ENCODE measurements at places on chromosomes 13 and 19.
A peak's percentile ranks its signal among the peaks of the same experiment; 100 is the strongest.

DNA sequence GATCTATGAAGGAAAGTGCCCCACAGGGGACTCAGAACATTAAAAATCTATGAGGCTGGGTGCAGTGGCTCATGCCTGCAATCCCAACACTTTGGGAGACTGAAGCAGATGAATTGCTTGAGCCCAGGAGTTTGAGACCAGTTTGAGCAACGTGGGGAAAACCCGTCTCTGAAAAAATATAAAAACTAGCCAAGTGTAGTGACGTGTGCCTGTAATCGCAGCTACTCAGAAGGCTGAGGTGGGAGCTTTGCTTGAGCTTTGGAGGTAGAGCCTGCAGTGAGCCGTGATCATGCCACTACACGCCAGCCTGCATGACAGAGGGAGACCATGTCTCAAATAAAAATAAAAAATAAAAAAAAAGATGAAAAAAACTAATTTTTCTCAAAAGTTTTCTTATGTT, 1070.6 kb downstream of the PCDH9 start:
- no peak for DNase-seq

DNA sequence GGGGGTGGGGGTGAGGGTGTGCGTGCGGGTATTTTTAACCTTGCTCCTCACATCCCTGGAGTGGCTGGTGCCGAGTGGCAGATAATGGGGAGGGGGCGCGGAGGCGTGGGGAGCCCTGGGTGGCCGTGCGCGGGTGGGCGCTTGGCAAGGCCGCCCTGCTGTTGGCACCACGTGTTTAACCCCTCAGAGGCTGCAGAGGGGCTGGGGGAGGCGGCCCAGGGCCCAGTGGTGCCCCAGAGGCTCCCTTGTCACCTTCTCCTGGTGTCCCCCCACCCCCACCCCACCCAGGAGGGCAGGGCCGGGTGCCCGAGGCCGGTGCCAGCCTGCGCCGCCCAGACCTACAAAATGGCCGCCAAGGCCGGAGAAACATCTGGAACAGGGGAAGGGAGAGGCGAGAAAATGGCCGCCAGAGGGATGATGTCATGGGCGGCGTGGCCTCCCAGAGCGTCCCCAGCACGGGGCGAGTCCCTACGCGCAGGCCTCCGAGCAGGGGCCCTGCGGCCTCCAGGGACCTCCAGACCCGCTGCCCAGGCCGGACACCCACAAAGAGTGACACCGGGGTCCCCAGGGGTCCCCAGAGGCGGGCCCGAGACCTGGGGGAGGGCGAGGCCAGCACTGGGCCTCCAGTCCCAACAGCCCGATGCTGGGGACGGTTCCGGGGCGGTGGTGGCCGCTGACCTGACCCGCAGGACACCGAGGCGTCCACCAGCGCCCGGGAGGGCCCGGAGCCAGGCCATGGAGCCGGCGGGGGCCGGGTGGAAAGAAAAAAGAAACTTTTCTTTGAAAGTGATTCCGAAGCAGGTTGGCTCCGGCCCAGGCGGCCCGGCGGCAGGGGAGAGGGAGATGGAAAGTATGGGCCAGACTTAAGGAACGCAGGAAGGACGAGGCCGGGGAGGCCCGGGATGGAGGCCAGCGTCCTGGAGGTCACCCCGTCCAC, 38.2 kb downstream of the NFIC start:
- DNase-seq = no peak

GRCh38 chr19:30557212-30557611, 185.0 kb downstream of the ZNF536 start:
- no peak for DNase-seq

- no peak for DNase-seq
Observed at GRCh38 chr13:24075137-24075975, 85.2 kb upstream of the SPATA13 start.

- DNase-seq = peak; percentile 48
Observed at GRCh38 chr19:6481541-6482342, at the start of gene DENND1C. Gene DENND1C (minus strand): TSS chr19:6481787. CDS start chr19:6481695, 92 bp downstream.

DNA sequence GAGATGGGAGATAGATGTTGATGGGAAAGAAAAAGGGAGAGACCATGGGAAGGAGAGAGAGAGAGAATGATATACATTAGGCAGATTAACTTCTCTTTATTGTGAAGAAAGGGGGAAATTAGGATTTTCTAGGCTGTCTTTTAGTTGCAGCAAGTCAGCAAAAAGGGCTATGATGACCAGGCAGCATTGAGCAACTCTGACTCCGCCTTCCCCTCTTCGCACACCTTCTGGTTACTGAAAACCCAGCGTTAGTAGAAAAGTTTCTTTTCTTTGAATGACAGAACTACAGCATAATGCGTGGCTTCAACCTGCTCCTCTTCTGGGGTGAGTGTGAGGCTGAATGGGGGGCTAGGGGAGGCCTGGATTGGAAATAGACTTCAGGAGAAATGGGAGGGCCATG, at the start of gene ADGRE1:
TSS of gene ADGRE1 (plus strand) at position 264 of the 400 bp plus-strand sequence. CDS start at position 294, 30 bp downstream.
- no peak for DNase-seq

DNA sequence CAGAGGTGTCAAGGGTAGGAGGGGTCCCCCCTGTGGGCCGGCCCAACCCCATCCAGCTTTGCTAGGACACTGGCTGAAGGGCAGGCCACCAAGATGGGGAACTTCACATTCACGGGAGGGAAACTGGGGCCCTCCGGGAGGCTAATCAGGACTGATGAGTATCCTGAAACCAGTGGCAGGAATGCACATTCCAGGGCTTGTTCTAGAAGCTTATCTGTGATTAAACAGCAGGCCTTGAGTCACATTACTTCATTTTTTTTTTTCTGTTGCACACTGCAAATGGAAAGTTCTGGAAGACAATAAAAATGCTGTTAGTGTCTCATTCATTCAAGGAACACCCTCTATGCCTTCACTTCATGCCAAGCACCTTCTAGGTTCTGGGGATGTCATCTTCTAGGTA, 15.5 kb upstream of the SIGLEC11 start:
- DNase-seq = no peak

- DNase-seq = no peak
Observed at GRCh38 chr19:13024951-13025697, 29.8 kb downstream of the NFIX start.

DNA sequence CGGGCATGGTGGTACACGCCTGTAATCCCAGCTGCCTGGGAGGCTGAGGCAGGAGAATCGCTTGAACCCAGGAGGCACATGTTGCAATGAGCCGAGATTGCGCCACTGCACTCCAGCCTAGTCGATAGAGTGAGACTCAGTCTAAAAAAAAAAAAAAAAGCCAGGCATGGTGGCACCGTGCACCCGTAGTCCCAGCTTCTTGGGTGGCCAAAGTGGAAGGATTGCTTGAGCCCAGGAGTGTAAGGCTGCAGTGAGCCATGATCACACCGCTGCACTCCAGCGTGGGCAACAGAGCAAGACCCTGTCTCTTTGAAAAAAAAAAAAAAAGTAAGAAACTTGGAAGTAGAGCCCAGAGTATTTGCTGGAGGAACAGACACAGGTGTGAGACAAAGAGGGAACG, 27.7 kb downstream of the CCDC8 start:
- no peak for DNase-seq

GRCh38 chr13:113882267-113882630, 18.4 kb upstream of the GAS6 start:
- no peak for DNase-seq

All from stimulated activated naive CD4-positive, alpha-beta T cell (primary cell).